WERI-Rb-1 (cell line): ENCODE measurements at places on chromosomes 3 and 15.

DNA sequence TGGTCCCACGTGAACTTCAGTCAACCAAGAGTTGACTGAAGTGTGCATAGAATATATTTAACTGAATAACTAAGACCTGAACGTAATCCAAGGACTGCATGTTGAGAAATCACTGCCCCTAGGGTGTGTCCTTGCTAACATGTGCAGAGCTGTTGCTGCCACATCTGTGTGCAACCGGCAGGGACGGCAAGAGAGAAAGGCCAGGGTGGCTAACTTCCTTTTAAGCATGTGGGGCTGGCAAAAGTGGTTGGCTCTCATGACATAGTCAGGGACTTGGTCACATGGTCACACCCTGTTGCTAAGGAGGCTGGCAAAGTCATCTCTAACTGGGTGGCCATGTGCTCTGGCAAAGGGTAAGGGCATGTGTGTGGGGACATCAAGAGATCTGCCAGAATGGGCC, 52.4 kb downstream of the GASK1A start:
- DNase-seq: no peak

- DNase-seq: no peak
Observed at GRCh38 chr3:68764554-68764953, 167.8 kb downstream of the TAFA4 start.

GRCh38 chr3:55169161-55169560, 241.3 kb upstream of the LRTM1 start:
- DNase-seq: no peak

DNA sequence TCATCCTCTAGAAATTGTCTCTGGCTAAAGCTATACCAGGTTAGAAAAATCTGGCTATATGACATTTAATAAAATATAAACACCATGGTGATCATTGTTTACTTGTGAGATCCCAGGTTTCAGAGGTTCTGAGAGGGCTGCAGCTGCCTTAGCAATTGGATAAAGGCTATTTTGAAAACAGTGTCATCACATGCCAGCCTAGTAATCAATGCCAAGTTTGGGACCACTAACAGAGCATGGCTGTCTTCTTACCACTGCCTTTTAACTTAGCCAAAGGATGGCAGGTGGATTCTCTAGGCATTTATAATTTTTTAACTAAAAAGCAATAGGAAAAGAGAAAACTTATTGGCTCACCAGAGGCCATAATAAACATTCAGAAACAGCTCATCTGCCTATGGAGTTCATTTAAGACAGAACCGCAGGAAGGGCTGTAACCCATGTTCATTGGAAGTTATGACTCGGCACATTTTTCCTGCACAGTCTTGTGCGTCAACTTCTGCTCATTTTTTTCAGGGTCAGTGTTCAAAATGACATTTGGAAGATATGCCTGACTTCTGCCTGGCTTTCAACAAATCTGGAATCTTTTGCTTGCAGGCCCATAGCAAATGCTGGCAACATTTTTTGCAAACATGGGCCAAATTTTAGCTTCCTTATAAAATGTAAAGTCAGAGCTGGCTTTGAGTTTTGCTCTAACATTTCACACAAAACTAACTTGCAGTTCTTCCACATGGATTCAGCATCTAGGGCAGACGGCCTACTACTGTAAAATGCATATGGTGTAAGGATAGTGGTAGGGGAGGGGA, 476.0 kb upstream of the TBL1XR1 start:
- DNase-seq: no peak

DNA sequence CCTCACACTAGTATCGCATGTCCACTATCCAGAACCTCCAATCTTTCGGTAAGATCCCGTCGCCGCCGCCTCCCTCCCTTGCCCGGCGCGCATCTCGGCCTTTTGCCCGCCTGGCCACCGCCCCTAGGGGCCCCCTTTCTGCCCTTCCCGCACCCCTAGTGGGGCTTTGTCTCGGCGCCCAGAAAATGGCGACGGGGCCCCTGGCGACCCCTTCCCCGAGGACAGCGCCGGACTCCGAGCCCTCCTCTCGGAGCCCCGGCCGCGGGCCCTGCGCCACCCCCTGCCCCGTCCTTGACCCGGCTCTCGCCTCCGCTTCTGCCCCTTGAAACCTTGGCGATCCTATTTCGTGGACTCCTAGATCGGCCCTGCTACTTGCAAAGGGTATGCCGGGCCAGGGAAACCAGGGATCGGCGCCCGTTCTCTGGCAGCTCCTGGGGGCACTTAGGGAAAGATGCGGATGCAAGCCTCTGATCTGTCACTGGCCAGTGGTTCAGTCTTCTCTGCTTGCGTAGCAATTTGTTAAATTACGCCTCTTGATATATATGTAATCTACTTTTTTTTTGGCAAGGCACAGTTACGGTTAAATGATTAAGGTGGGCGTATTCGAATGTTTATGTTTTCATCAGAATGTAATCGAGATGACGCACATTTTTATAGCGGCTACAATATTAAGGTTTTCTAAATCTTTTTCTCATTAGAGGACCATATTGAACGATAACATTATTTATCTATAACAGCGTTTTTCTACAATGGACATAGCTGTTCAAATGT, 603 bp downstream of the EIF1B start:
- no peak for DNase-seq

DNA sequence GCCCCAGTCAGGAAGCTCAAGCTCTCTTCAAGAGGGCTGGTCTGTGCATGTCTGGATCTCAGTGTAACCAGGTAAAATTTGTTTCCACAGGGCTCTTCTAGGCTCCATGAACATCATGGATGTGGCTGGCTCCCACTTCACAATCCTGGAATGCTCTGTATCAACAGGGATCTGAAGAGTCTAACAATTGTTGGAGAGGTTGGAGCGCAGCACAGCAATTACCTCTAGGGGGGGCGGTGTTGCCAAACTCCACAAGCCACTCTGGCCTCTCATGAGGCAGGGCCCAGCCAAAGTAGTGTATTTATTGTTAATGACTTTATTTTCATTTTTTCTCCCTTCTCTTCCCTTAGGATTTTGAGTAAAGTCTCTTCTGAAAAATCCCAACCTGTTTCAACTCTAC, 6.1 kb upstream of the EIF2B5 start:
- peak; percentile 57 for DNase-seq

DNA sequence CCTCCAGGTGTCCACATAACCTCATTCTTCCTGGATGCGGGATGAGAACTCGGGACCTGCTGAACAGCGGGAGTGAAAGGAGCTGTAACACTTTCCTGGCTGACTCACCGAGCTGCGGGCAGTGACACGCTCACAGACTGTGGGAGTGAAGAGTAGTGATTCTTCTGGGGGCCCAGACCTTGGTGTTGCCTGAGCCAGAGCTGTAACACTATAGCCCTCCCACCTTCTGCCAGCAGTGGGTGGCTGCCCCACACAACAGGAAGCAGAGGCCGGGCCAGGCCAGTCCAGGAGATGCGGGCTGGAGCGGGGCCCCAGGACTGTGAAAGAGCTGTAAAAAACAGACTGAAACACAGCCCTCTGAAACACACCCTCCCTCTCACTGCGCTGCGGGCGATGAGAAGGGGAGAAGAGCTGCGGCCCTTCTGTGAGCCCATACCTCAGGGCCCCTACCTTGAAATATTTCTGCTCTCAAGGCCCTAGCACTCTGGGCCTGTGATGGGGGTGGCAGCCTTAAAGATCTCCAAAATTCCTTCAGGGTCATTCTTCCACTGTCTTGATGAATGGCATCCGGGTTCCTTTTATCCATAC, 464.0 kb upstream of the CCDC54 start:
- no peak for DNase-seq

GRCh38 chr3:71537211-71537611, 46.3 kb downstream of the FOXP1 start:
- DNase-seq: no peak

- peak; percentile 57 for DNase-seq
Observed at GRCh38 chr3:185308126-185308754, 54.4 kb upstream of the EHHADH start.

GRCh38 chr15:80764535-80764934, 14.6 kb upstream of the CEMIP start:
- no peak for DNase-seq

GRCh38 chr15:25884370-25884769, 21.2 kb upstream of the ATP10A start:
- no peak for DNase-seq

GRCh38 chr3:195083659-195084058, 187.3 kb downstream of the XXYLT1 start:
- no peak for DNase-seq

- no peak for DNase-seq
Observed at GRCh38 chr3:121768452-121768851, 18.9 kb upstream of the GOLGB1 start.

- DNase-seq: no peak
Observed at GRCh38 chr3:29618395-29619282, 337.8 kb downstream of the RBMS3 start.

GRCh38 chr3:32175607-32176197, 62.8 kb upstream of the CMTM8 start:
- DNase-seq: peak; percentile 51

DNA sequence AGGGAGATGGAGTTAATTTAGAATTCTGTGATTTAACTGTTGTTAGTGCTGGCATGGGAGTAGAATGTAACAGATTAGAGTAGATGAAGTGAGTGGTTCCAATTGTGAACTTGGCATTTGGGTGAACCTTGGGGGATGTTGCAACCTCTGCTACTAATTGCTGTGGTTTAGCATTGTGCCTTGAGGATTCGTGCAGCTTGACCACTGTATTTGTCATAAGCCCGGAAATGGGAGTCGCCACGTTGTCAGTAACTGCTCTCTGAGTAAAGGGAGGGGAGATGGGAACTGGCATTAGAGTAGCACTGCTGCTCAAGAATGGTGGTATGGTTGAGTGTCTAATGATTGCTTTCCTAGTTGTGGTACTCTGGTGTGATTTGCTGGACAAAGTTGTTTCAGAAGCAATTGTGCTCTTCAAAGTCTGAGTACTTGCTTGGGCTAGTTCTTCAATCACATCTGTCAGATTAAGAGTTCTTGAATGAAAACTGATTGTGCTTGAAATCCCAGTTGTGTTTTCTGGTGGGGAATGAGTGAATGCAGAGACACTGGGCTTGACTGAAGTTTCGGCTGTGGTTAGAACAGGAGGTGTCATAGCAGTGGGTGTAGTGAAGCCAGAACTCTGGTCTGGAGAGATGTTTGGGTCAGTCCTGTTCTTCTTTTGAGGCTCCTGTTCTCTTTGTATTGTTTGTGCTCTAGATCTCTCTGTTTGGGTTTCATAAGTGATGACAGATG, 15.4 kb downstream of the IGSF10 start:
- DNase-seq: no peak

DNA sequence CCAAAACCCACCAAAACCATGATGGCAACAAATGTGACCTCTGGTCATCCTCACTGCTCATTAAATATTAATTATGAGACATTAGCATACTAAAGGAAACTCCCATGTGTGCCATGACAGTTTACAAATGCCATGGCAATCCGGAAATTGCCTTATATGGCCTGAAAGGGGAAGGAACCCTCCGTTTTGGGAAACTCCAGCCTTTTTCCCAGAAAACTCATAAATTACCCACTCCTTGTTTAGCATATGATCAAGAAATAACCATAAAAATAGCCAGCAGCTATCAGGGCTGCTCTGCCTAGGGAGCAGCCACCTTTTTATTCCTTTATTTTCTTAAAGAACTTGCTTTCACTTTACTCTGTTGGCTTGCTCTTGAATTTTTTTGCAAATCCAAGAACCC, 992.7 kb downstream of the NTRK3 start:
- DNase-seq: no peak

GRCh38 chr3:42495393-42495792, 7.0 kb upstream of the VIPR1 start:
- DNase-seq: no peak

DNA sequence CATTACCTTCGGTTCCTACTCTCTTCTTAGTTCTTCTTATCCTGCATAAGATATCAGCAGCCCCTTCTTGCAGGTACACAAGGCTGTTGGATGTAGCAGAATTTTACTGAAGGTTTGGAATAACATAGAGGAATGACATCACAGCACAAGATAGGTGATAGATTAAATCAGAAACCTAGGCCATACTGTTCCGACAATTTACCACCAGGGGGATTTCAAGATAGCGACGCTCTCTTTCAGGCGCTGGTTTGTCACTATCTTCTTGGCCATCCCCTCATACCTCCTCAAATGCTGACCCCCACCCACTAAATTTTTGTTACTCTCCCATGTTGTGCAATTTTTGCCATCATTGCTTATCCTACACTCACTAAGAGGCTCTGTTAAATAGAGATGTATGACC, 3.5 kb downstream of the SIDT1 start:
- no peak for DNase-seq

- DNase-seq: no peak
Observed at GRCh38 chr3:107740992-107741896, 218.5 kb downstream of the BBX start.

DNA sequence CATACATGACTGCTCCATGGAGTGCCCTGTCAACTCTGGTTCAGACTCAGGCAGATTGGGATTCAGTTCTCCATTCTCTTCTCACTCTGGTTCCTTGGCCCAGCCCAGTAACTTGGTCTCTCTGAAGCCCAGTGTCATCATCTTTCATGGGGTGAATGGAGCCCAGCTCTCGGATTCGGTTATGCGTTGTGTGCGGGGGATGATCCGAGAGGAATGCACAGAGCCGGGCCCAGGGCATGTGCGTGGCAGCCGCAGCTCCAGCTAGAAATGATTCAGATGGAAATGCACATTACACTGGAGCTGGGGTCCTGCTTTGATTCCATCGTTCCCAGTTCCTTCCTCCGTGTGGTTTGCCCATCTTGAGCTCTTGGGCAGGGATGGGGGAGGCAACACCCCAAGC, 189.4 kb downstream of the FEZF2 start:
- no peak for DNase-seq

DNA sequence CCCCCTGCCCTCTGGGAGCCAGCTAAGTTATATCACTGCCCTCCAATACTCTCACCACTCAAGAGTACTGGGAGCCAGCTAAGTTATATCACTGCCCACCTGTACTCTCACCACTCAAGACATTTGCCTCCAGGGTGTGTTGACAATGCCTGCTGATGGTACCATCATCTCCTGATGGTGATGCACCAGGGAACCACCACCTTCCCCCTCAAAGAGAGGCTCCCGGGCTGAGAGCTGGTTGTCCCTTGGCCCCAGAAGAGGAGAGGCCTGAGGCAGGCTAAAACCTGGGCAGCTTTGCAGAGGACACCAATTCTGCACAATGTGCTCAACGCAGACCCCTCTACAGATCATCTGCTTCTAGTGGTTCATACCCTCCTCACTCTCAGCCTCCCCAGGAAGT, 7.5 kb upstream of the HAPLN3 start:
- DNase-seq: no peak

- no peak for DNase-seq
Observed at GRCh38 chr3:175207361-175207760, 348.2 kb downstream of the NAALADL2 start.

- no peak for DNase-seq
Observed at GRCh38 chr15:60797444-60798040, 318.6 kb upstream of the ICE2 start.
